ENCODE measurements at places on chromosomes 5 and 9.

GRCh38 chr5:57491369-57491965 lies 8.9 kb upstream of the ACTBL2 start:
- no peak for DNase-seq

DNA sequence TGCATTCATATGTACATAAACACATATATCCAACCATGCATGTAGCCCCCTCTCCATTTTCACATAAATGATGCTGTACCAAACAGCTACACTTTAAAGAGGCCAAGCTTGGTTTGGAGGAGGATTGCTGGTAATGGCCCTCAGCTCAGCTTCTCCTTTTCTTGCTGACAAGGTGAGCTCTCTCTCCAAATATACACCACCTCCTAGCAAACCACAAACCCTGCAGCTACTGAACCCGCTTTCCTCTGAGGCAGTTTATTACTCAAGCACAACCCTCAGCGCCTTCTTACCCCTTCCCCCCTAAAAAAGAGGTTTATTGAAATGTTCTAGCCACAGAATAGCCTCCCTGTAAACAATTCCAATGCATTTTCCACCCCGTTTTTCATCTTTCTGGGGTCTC lies 54.0 kb downstream of the ALG2 start:
- no peak for DNase-seq

DNA sequence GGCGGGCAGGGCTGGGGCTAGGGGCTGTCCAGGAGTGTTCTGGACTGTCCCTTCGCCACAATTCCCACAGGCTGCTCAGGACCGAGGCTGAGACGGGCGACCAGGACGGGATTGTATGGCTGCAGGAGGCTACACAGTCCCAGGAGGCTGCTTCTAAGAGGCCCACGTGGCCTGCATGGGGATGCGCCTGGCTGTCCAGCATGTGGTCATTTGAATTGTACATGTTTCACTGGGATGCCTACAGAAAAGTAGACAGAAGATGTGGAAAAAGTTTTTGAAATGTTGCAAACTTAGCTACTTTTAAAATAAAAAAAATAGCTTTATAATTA lies 32.6 kb upstream of the SPTLC1 start:
- no peak for DNase-seq

GRCh38 chr5:124605541-124605940 lies 140.9 kb downstream of the ZNF608 start:
- no peak for DNase-seq

DNA sequence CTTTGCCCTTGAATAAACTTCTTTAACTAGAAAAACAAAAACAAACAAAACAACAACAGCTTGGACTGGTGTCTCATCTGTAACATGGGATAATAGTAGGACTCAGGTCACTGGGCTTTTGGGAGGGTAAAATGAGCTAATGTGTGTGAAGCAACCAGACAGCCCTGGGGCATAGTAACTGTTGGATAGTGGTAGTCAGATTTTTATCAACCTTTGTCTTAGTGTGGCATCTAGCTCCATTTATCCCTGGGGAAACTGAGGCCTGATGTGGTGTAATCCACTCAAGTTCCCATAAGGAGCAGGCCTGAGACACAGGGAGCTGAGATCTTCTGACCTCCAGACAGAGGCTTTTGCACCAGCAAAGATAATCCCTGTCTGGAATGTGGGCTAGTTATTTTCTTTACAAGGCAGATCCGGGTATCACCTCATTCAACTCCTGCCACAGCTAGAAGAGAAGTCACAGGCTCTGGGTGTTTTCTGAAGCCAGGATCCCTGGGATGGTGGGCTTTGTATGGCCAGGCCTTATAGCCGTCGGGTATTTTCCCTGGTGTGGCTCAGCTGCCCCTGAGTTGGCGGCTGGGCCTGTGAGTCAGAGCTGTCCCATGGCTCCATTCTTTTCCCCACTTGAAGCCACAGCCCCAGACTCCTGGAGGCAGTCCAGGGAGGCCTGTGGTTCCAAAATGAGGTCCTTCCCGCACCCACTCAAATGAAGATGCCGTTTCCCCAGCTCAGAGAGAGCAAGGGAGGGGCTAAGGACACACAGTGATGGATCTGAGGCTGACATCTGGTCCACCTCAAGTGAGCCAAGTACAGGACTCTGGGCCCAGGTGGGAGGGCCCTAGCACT lies 26.1 kb upstream of the CSF1R start:
- no peak for DNase-seq

DNA sequence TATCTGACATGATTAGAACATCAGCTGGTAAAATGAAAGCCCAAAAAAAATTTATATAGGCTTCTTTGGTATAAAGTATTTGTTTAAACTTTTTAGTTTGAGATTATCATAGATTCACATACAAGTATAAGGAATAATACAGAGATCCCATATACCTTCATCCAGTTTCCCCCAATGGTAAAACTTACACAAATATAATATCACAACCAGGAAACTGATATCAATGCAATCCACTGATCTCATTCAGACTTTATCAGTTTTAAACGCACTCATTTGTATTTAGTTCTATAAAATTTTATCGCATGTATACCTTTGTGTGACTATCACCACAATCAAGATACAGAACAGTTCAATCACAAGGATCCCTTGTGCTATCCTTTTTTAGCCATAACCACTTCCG lies 3.8 kb downstream of the FAM114A2 start:
- no peak for DNase-seq

GRCh38 chr9:5509573-5509972 lies 758 bp upstream of the PDCD1LG2 start:
- no peak for DNase-seq

GRCh38 chr5:1508659-1509290 lies 15.0 kb downstream of the LPCAT1 start:
- no peak for DNase-seq

DNA sequence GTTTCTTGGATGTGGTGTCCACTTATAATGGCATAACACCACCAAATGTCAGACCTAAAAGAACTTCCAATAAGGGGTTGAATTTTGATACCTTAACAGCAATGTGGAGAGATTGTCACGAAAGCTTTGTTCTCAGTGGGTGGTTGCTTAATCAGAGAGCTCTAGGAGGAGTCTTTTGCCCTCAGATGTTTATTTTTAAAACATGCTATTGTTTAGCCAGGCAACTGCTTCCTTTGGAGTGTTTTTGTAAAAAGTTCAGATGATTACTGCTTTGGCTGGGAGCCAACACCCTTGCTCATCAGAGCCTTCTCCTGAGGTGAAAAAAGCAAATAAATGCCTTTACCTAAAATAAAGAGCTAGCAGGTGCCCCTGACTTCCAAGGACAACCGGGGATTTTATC lies 65.0 kb downstream of the SLC1A1 start:
- DNase-seq, result no peak

DNA sequence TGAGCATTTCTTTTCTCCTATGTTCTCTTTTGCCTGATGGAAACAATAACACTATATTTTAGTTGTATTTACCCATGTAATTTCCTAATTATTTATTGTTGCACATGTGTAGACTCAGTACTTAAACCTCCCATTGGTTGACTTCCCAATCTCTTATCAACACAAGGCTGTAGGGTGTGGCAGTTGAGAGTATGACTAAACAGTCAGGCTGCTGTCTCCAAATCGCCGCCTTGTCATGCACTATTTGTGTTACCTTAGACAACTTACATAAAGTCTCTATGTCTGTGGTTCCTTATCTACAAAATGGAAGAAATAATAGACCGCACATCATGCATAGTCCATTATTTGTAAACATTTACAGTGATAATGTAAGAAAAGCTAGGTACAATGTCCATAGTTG lies 68.9 kb upstream of the EFNA5 start:
- DNase-seq, result no peak

DNA sequence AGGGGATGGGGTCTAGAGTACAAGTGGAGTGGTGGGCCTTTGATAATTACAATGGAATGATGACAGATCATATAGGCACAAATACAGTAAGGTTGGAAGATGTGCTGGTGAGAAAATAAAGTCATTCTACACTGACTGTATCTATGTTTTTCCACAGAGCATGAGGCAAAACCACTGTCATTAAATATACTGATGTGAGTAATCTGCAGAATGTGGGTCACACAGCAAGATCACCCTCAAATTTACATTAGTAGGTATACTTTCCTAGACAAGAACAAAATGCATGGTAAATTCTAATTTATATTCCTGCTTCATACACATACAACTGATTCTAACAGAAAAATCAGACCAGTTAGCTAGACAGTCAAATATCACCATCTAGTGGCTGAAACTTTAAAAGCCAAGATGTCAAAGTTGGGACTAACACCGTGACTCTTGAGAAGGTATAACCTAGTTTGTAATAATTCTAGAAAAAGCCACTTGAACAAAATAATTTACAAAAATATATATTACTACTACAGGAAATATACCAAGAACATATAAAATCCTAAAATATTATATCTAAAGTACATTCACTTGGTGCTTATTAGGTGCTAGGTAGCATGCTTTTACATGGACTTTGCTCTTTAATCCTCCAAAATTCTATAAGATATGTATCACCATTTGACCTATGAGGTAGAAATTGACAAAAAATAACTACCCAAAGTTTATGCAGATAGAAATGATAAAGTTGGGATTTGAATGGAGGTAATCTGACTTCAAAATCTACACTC lies 19.5 kb downstream of the TTC33 start:
- no peak for DNase-seq

DNA sequence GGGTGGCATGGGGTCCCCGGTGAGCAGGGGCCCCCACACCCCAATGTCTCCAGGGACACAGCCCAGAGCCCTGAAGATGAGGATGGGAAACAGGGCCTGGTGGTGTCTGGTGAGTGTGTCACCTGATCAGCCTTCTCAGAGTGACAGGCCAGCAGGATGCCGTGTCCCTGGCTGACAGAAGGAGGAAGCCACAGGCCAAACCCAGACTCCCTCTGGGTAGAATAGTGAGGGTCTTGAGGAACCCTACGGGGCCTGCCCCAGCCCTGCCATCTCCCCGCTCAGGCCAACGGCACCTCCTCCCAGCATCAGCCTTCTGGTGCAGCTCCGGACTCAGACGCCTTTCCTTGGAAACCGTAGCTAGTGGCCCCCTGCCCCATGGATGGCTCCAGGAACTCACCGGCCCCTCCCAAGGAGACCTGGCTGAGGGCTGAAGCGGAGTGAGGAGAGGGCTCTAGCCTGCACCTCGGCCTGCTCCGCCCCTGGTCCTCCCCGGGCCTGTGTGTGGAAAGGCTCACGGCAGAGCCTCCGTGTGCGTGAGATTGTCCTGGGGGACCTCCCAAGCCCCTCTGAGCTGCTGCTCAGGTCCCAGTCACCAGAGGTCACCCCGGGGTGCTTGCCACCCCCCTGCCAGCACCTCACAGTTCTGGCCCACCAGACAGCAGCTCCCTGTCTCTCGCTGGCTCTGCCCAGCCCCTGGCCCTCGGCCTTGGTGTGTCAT lies 6.0 kb downstream of the RALGDS start:
- DNase-seq, result no peak

DNA sequence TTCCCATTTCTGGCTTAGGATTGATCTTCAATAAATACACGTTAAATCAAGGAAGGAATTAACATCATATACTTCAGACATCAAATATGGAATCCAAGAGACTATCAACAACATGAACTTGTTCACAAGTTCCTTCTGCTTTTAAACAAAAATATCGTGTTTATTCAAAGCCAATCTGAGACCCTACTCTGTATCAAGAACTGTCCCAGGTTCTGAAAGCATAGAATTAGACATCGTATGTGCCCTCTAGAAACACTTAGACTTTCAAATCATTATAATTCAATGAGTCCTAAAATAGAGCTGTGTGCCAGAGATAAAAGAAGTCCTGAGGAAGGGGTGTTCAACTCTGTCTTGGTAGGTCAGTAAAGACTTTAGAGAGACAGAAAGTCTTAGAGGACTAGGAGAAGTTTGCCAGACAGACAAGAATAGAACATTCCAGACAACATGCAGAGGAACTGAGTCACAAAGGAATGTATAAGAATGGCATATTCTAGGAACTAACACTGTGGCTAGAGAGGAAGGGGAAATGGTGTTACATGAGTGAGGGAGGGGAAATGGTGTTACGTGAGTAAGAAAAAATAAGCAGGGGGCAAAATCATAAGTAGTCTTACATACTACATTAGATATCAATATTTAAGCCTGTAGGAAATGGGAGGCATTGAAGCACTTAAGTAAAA lies 2.9 kb downstream of the TPD52L3 start:
- no peak for DNase-seq

- DNase-seq, result peak; percentile 16
These were observed 5.5 kb upstream of the SET start for GRCh38 chr9:128683340-128684064.

DNA sequence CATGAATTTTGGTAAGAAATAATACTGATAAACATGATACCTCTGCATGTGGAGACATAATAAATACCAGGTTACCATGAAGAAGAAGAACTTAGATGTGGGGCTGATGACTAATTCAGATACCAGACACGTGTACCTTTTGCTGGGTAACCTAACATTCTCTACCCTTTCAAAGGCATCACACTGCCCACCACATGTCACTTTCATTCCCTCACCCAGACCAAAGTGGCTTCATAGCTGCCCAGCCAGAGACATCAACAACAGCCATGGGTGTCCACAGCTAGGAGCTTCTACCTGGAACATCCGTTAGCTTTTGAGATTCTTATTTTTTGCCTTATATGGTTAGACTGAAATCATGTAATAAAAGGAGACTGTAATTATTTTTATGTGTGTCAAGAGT lies 396.8 kb downstream of the MED10 start:
- DNase-seq, result no peak

GRCh38 chr5:15885156-15885555 lies 294.4 kb downstream of the MARCHF11 start:
- DNase-seq, result no peak

DNA sequence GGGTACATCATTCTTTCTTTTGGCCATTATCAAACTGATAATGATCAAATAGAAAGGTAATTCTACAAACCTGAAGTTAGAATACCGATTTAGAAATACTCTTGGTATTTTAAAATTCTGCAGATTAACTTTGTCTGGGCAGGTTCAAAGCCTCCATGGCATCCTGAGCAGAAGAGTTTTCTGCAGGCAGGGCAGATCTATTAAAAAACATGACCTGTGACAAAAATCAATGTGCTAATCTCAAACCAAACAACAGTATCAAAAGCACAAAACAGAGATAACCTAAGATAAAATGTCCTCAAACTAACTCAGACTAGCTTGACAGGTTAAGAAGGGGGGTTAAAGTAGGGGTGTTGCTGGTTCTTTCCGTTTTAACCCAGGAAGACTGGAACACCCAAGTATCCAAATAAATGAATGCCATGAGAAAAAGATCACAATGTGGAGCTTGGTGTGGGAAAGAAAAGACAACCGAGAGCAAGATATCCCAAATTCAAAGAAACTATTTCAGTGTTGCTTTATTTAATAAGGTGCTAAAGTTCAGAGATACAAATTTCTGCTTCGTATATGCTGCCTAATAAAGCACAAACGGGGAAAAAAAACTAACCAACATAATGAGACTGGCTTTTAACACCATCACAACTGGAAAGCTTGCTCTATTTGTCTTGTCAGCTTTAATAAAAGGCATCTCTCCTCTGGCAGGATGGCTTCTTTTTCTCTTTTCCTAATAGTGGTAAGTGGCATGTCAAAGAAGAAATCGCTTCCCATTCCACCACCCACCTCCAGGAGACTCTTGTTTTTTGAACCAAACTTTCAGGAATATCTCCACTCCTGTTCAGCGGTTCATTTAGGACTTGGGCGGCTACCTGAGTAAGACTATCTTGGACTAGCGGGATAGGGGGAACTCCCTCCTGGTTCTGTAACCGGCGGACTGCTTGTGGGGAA lies 2.3 kb downstream of the EFNA5 start:
- DNase-seq, result no peak

- no peak for DNase-seq
These were observed 143.9 kb downstream of the IRX2 start for GRCh38 chr5:2607598-2607997.

Data from stimulated activated CD4-positive, alpha-beta T cell treated with anti-CD3 and anti-CD28 coated beads, Interleukin-2, amount 100 ng/mL, for 48 hours (primary cell).